Stimulated activated CD4-positive, alpha-beta T cell treated with anti-CD3 and anti-CD28 coated beads, Interleukin-4, amount 100 ng/mL, for 24 hours (primary cell): ENCODE measurements at places on chromosomes 13 and 19.

DNA sequence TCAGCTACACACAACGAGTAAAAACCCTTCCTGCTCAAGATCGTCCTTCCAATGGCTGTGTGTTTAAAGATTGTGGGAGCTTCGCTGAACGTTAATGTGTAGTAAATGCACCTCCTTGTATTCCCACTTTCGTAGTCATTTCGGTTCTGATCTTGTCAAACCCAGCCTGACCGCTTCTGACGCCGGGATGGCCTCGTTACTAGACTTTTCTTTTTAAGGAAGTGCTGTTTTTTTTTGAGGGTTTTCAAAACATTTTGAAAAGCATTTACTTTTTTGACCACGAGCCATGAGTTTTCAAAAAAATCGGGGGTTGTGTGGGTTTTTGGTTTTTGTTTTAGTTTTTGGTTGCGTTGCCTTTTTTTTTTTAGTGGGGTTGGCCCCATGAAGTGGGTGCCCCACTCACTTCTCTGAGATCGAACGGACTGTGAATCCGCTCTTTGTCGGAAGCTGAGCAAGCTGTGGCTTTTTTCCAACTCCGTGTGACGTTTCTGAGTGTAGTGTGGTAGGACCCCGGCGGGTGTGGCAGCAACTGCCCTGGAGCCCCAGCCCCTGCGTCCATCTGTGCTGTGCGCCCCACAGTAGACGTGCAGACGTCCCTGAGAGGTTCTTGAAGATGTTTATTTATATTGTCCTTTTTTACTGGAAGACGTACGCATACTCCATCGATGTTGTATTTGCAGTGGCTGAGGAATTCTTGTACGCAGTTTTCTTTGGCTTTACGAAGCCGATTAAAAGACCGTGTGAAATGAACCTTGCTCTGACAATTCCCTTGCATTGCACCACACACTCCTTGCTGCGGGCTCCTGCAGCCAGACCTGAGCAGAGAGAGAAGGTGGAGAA is 2.7 kb upstream of the FAM174C start:
- no peak for DNase-seq

- DNase-seq = no peak
Observed at GRCh38 chr13:31413516-31413915, 213.7 kb downstream of the B3GLCT start.

DNA sequence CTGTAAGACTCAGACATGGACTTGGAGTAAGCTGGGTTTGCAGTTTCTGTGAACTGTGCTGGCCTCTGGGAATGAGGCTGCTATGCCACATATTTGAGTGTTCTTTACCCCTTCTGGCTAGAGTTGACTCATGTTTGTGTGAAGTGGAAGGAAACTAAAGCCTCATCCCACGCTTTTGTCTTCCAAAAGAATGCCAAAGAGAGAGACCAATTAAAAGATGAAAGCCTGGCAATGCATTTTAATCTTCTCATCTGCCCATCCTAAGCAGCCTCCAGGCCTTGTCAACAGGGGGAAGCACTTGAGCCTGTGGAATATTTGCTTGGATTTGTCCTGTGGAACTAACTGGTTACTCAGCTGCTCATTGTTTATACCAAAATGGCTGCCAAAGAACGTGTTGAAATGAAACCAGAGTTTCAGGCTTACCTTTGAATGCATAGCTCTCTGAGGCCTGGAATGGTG is 49.1 kb downstream of the LMO7 start:
- DNase-seq = no peak

GRCh38 chr13:24921881-24922280 is 157.9 kb downstream of the RNF17 start:
- no peak for DNase-seq

- DNase-seq = no peak
Observed at GRCh38 chr13:108193806-108194205, 21.5 kb downstream of the LIG4 start.

DNA sequence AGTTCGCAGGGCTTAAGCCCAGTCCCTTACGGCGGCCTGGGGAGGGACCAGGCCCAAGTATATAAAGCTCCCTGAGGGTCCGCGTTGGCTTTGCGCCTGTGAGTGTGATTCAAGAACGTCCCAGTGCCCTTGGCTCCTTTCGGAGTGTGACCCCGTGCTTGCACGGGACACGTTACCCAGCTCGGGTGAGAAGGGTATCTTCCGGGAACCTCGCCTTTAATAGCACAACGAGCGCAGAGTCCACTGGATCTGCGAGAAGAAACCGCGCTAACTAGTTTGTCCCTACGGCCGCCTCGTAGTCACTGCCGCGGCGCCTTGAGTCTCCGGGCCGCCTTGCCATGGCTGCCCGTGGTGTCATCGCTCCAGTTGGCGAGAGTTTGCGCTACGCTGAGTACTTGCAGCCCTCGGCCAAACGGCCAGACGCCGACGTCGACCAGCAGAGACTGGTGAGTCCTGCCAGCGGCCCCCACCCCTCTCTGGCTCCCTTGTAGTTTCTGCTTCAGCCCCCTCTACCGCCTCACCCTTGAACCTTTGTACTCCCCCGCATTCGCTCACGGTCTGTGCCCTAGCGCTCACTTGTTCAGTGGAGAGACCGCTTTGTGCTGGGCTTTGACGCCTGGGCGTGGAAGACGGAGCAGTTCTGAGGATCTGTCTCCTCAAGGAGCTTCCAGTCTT is at the start of gene DNAJC15:
TSS of gene DNAJC15 (plus strand) at position 298 of the 675 bp plus-strand sequence. CDS start at position 339, 41 bp downstream.
- DNase-seq = peak; percentile 60

GRCh38 chr13:34993470-34993869 is 51.4 kb downstream of the NBEA start:
- DNase-seq = no peak

DNA sequence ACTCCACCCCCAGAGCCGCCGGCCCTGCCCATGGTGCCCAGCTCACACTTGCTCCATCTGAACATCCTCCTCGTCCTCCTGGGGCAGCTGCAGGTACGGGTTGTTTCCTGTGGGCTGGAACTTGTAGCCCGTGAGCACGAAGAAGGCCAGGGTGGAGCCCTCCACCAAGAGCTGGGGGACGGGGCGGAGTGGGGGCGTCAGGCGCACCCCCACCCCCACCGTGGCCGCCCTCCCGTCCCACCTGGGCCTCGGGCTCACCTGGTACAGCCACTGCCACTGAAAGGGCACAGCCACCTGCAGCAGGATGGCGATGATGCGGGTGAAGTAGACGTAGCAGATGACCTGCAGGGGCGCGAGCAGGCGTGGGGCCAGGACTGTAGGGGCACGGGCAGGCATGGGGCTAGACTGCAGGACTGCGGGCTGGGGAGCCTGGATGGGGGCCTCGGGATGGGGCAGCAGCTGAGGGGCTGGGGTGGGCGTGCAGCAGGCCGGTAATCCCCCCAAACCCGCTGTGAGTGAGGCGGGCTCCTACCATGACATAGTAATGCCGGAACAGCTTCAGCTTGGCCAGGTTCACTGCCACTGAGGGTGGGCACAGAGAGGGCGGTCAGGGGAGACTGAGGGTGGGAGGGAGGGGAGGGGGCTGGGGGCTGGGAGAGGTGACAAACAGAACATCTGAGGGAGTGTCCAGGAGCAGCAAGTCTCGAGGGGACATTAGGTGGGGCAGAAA is 6.3 kb downstream of the GPR108 start:
- DNase-seq = no peak

DNA sequence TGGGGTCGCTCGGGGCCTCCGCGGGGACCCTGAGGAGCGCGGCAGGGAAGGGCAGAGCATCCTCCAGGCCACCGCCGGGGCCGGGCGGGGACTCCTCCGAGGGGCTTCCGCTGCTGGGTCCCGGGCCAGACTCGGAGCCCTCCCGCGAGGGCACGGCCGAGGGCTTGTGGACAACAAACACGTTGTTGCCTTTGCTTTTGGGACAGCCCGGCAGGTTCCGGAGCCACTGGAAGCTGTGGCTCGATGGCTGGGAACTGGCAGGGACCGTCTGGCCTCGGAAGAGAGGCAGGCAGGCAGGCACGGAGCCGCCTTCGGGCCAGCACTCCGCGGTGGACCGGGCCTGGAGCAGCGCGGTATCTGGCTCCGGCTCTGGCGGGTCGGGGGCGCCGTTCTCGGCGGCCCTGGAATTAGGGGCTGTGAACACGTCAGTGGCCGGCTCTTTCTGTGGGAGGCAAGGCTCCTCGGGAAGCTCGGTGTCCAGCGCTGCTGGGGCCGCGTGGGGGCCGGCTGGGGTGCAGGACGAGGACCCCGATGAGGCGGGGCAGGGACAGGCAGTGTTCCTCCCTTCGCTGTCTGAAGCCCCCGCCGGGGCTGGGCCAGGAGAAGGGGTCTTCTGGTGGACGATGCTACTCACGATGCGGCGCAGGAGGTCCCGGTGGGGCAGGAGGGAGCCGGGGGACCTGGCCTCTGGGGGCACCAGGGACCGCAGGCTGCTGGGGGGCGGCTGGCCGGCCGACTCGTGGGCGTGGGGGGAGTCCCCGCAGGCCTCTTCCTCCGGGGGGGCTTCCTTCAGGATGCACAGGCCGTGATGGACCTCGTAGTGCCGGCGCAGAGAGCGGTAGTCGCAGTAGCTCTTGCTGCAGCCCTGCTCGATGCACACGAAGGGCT is 27.6 kb downstream of the ZNF541 start:
- no peak for DNase-seq

GRCh38 chr13:97761796-97762540 is 191.5 kb upstream of the IPO5 start:
- DNase-seq = no peak

DNA sequence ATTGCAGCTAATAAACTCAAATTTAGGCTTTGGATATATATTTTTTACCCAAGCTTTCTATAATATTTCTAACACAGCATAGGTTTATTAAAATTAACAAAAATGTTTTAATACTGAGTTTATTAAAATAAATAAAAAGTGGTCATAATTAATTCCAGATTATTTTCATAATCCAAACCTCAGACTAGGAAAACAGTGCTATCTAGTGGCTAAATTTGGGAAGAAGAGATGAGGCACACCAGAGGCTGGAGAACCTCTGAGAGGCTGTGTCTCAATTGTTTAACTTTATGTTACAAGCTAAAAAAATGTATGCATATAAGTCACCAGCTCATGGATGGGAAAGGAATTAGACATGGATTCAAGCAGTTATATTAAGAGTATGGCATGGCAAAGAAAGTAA is 392.5 kb downstream of the DIAPH3 start:
- DNase-seq = no peak

DNA sequence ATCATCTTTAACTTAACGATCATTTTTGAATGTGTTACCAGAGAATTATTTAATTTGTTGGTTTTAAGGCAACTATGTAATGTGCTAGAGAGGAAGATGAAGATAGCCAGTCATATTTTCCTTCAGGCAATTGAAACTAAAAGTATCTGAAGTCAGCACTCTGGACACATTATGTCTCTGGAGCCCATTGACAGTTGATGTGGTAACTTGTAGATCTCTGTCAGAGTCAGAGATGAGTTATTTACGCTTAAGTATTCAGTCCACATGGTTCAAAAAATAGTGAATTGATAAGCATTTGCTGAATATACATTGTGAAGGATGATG is 2.1 kb downstream of the ZMYM2 start:
- DNase-seq = no peak

- no peak for DNase-seq
Observed at GRCh38 chr19:50797781-50798658, 7.8 kb downstream of the ACP4 start.

- DNase-seq = no peak
Observed at GRCh38 chr13:110771194-110771593, 57.7 kb downstream of the ING1 start.

- no peak for DNase-seq
Observed at GRCh38 chr13:114185182-114185971, 6.3 kb downstream of the CFAP97D2 start.

DNA sequence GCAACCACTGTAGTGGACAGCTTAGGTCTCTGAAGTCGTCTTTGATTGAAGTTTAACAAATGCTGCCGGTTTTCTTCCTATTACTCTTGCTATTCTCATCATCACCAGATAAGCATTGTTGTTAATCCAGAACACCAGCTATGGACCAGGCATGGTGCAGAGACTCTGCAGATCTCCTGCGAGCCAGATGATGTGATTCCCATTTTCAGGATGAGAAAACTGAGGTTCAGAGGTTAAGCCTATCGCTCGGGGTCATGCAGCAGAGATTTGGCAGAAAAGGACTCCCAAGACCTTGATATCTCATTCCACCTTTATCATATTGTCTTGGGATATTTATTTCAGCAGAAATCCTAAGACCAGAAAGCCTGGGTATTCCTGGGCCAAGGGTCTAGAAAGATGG is 16.5 kb upstream of the CABP5 start:
- DNase-seq = no peak

DNA sequence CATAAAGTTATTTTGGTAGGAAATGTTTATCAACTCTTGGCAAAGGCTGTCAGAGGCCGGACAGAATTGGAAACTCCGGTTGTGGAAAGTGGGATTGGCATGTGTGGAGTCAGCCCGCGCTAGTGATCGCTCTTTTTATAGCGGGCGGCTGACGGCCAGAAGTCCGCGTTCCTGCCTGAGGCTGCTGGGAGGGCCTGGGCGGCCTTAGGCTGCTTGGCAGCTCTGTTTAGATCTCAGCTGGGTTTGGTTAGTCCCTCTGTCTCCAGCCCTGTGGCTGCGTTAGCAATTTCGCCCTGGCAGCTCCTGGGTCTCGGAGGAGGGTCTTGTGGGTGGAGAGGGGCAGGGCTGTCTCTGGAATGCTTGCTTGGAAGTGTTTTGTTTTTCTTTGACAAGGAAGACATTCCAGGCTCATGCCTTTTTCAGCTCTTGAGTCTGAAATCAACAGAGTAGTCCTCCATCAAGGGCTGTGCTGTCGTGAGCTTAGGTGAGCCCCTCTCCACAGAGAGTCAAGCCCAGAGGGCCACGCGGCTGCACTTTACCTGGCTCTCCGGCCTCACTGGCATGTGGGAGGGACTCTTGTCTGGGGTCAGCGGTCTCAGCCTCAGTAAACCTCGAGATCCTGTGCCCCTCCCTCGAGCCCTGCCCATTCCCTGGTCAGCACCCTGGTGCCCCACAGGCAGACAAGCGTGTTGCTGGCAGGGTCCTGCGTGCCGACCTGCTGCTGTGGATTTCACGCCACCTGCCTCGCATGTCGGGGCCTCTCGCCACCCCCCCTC is 22.5 kb downstream of the DOT1L start:
- no peak for DNase-seq

GRCh38 chr19:13092606-13093235 is 9.9 kb downstream of the LYL1 start:
- DNase-seq = no peak
